Dorsolateral prefrontal cortex (tissue), 122 donors: ENCODE measurements at places on chromosomes 16 and 17. TPM values are rescaled to one million over a fixed set of nuclear protein-coding genes. Genes with fewer than 3 reads are reported as not detected.

DNA sequence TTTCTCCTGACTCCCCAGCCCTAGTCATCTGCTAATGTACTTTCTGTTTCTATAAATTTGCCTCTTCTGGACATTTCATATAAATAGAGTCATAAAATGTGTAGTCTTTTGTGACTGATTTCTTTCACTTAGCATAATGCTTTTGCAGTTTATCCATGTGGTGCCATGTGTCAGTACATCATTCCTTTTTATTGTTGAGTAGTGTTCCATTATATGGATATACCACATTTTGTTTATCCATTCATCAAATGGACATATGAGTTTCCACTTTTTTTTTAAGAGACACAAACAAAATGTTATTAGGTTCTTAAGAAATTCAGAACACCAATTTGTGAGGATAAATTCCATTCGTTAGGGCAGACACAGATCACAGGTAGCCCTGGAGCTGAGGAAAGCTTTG lies 11.0 kb downstream of the DBF4B start:
- no peak for DNase-seq

- DNase-seq: no peak
Observed at GRCh38 chr17:66920950-66921349, 43.6 kb upstream of the CACNG4 start.

CTRB2 gene
- not detected for total RNA-seq

EXOC3L1 gene
- total RNA-seq: 0.65 TPM
